ENCODE measurements at places on chromosomes 5 and 9.

- no peak for DNase-seq
Observed at GRCh38 chr5:172868924-172869591, 35.0 kb downstream of the ERGIC1 start.

DNA sequence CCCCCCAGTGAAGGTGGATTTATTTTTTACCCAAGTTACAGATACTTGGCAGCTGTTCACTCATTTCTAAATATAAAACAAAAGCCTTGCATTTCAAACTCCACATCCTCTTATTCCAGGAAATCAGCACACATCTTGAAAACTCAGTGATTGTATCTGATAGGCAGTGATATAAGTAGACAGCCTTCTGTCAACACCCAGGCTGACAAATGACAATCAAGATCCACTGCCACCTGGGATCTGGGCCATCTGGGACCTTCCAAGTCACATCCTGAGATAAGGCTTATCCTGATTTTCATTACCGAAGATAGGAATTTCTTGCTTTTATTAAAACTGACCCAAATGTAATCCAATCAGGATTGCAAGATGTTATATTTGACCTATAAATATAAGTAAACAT, 201.3 kb upstream of the PUM3 start:
- DNase-seq = no peak

DNA sequence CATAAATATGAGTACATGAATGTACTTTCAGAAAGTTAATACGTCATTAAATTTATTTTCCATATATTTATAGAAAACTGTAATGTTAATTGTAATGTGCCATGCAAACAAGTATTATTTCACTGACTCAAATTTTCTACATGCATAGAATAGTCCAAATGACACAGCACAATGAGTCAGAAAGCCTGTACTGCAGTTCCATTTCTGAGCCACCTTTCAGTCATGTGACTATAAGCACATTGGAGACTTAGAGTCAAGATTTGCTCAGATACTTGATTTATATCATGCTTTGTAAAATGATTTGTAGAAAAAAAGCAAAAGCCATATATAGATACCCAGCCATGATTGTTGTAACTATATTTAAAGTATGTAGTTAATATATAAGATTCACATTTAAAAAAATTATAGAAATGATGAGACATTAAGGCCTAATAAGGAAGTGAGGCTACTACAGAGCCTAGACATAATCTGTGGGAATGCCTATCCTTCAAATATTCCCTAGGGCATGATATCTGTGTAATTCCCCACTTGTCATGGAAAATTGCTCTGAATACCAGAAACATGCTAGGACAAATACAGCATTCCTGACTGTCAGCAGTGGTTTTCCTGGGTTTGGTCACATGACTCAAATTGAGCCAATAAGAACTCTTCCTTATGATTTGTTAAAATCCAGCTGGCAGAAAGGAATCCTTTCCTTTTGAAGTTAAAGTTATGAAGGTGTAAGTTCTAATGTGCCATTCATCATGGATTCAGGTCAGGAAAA, 50.0 kb downstream of the PTPRD start:
- DNase-seq = no peak

DNA sequence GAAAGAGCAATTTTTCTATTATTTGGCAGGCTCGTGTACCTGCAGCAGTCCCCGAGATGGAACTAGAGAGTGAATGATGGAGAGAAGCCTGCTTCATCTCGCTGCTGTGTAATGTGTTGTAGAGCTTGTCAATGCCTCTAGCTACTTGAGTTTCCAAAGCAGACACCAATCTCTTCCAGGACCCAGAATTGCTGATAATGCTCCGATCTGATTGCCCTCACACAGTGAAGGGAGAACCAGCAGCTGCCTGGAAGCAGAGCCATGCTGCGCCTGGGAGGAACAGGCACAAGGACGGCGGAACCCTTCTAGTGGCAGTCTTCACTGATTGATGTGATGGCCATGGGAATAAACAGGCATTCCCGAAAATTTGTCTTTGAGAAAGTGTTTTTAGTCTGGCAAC, 288.0 kb downstream of the ICE1 start:
- no peak for DNase-seq

- DNase-seq = no peak
Observed at GRCh38 chr5:111680737-111681413, 76.1 kb downstream of the NREP start.

DNA sequence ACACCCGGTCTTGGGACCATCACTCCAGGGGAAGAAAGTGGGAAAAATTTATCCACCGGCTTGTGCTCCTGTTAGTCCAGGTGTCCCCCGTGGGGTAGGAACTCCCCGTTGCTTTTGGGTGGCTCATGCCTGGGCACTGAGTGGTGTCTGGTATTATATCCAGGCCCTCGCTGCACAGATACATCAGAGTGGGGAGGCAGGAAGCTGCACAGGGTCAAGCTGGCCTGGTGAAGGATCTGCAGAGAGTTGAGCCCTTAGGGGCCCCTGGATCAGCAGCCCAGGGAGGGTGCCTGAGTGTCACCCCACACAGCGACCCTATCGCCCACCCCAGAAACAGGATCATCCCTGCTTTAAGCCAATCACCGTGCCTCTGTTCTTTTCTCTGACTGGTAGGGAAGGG, 24.4 kb upstream of the COL5A1 start:
- no peak for DNase-seq

DNA sequence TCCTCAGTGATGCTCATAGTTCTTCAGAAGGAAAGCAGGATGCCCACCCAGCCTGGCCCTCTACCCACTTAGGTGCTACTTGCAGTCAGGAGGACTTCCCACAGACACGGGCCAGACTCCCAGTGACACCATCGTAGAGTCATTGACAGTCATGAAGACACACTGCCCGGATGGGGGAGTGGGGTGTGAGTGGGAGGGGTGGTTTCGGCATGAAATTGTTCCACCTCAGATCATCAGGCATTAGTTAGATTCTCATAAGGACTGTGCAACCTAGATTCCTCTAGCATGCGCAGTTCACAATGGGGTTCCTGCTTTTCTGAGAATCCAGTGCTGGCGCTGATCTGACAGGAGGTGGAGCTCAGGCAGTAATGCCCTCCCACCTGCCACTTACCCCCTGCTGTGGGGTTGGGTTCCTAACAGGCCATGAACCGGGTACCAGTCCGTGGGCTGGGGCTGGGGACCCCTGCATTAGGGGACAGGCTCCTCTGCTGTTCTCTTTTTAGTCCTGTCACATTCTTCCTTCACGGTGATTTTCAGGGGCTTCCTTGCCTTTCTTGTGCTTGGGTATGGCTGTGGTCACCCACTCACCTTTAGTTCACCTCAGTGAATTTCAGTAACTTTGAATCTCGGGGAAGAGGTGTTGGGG, 88.2 kb upstream of the ANKRD55 start:
- no peak for DNase-seq

GRCh38 chr5:151886546-151887275, 37.9 kb downstream of the GLRA1 start:
- DNase-seq = no peak

GRCh38 chr9:136363949-136364748, 605 bp upstream of the DNLZ start:
- no peak for DNase-seq

DNA sequence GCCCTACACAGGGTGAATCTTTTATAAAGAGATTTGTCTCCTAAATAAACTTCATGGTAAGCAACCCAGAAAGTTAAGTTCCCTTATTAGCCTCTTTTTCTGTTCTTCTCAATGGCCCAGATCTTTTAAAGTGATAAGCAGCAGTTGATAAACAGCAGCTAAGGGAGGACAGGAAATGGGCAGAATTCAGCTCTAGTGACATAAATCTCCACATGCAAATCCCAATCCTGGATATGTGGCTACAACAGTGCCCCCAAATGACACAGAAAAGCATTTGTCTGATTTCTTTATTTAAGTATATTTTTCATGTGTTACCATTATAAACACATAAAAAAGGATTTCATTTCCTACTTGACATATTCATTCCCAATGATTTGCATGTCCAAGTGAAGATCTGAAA, 199.0 kb downstream of the DTWD2 start:
- DNase-seq = no peak

DNA sequence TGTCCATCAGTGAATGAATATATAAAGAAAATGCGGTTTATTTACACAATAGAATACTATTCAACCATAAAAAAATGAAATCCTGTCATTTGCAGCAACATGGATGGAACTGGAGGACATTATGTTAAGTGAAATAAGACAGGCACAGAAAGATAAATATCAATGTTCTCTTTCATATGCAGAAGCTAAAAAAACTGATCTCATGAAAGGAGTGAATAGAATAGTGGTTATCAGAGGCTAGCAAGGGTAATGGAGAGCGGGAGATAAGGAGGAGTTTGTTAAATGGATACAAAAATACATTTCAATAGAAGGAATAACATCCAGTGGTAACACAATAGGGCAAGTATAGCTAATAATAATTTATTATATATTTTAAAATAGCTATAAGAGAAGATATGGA, 65.0 kb downstream of the AGTPBP1 start:
- no peak for DNase-seq

GRCh38 chr5:168596927-168597326, 17.8 kb upstream of the PANK3 start:
- DNase-seq = no peak

DNA sequence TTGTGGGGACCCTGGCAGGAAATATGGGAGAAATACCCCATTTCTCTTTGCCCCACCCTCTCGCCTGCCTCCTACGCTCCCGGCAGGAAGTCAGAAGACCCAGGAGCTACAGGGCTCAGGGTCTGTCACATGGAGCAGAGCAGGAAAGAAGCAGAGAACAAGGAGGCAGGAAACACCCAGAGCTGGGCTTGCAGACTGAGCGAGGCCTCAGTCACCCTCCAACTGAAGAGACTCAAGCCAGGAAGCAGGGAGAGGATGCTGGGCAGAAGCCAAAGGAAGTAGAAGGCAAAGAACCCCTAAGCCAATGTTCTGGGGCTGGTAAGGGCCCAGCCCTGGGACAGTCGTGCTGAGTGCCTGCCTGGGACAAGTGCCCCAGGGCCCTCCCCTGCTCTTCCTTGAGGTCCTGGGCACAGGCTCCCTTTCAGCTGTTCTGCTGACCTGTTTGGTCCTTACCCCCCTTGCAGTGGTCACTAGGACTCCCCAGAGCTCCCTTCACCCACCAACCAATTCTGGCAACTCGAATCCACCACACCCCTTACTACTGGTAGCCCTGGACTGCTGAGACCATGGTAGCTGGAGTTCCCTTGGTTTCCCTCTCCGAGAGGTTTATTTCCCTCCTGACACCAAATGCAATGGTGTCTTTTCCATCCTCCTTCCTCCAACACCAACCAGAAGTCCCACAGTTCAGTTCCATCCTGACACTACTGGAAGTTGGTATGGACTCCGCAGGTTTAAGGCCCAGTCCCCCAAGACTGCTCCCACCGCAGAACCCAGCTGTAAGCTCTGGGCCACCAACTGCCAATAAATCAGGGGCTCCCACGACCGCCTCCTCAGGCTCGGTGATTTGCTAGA, 157.5 kb downstream of the COL23A1 start:
- no peak for DNase-seq

- no peak for DNase-seq
Observed at GRCh38 chr9:91766315-91767069, 183.5 kb downstream of the ROR2 start.

DNA sequence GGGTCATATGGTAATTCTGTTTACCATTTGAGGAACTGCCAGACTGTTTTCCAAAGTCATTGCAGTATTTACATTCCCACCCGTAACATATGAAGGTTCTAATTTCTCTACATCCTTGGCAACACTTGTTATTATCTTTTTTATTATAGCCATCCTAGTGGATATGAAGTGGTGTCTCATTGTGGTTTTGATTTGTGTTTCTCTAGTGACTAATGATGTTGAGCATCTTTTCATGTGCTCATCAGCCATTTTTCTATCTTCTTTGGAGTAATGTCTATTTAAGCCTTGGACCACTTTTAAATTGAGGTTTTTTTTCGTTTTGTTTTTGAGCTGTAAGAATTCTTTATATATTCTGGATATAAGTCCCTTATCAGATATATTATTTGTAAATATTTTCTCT, 132.8 kb upstream of the RUSC2 start:
- DNase-seq = no peak

- DNase-seq = no peak
Observed at GRCh38 chr5:176676361-176676824, 29.1 kb downstream of the TSPAN17 start.

- DNase-seq = peak; percentile 43
Observed at GRCh38 chr9:128098297-128099230, 29.0 kb downstream of the PTGES2 start.

DNA sequence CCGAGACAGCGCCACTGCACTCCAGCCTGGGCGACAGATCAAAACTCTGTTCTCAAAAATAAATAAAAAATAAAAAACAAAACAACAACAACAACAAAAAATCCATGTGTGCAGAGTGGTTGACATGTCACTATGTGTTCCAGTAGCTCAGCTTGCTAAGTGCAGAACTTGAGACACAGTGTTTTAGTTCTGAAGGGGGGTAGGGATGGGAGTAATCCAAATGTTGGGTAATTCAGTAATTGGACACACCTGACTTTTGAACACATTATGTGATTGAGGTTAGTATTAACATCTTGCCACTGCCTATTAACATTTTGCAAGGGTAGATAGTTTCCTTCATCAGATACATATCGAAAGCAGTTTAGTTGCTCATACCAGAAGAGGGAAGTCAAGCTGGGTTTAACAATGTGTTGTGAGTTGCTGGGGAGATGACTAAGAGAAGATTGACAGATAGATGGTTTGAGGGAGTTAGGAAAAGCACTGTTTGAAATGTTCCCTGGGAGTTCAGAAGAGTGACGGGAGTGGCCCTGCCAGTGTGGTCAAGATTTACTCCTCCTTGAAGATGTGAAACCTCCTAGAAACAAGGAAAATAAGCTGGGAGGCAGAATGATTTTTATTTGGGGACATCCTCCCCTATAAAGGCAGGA, 928 bp downstream of the HACD4 start:
- DNase-seq = peak; percentile 2

DNA sequence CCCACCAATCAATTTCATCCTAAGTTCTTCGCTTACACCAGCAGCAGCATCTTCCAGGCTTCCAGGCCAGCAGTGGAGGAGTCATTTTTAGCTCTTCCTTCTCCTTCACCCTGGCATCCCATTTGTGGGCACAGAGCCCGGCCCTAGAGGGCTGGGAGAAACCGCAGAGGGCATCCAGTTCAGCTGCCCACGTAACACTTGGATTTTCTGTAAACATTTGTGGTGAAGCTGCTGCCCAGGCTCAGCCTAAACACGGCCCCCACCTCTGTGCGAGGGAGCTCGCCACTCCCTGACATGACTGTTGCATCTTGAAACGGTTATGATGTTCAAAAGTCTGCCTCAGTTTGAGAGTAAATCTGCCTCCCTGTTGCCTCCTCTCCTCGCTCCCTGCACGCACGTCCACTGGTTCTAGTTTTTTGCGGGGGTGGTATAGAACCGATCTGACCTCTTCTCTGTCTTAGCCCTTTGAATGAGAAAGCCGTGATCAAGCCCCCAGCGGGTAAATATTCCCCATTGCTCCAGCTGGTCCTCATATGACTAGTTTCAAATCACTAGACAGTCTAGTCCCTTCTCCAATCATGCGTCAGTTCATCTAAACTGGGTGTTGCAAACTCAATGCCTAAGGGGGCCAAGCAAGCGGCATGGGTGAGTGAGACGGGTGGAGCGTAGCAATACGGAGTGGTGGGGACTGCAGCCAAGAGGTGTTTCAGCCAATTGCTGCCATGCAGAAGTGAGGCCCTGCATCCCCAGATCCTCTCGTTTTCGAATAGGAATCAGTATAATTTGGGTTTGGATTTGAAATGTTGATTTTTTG, 34.9 kb upstream of the N4BP3 start:
- DNase-seq = no peak

All from activated T-cell treated with anti-CD3 and anti-CD28 coated beads for 24 hours (primary cell).